ENCODE measurements at places on chromosomes 7 and 10.

DNA sequence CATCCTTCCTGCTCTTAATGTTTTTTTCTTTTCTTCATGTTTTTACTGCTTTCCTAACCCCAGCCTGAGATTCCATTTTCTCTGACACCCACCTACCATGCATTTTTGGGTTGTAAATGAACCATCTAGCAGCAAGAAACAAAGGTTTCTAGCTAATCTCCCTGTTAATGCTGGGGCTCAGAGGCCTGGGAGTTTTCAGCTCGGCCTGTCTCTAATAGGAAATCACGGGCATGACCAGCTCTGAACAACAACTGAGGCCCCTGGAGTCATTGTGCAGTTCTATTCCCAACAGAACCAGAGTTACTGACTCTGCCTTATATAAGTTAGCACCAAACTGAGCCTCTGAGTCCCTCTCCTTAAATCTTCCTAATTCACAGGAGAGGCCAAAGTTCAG lies 134.8 kb downstream of the CFAP58 start:
- DNase-seq = no peak

- no peak for DNase-seq
These were observed 4.2 kb downstream of the ITIH5 start for GRCh38 chr10:7662522-7662921.

- no peak for DNase-seq
These were observed 41.6 kb downstream of the BICC1 start for GRCh38 chr10:58554316-58554715.

DNA sequence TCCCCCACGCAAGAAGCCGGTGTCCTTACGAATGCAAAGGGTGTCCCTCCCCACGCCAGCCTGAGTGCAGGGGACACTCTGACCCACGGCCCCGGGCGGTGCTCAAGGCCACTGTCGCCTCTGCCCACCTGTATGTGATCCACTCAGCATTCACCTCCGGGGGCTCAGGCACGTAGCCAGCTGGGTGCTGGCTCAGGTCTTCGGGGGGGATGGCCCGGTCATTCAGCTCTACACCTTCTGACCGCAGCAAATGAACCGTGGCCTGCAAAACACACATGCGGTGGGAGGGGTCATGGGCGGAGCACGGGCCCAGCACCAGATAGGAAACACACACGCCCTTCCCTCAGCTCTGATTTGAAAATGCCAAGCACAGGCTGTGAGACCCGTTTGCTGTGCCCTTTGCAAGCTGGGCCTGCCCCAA lies 25.9 kb downstream of the CFAP46 start:
- DNase-seq = no peak

DNA sequence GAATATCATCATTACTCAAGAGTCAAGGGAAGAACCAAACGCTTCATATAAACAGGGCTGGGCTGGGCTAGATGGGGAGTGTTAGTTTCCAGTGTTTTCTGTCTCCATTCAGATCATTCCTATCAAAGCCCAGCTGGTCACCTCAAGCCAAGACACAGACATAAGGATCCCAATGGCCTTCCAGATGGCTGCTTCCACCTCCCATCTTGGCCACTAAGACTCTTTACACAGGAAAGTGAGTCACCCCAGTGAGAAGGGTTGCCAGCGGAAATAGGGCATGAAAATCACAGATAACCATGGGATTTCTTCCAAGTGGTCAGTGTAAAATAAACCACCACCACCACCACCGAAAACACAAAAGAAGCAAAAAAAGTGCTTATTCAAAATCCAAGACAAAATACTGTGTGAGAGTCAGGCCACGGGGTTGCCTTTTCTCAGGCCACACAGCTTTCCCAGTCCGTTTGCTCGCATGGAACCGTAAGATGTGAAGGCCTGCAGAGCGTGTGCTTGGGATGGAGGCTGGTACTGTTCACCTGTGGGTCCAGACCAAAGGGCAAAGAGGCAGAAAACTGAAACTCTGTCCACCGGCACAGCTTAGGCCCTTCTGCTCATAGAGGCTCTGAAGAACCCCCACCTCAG lies 5.6 kb downstream of the PRSS2 start:
- DNase-seq = no peak

- no peak for DNase-seq
These were observed 253.5 kb upstream of the LRGUK start for GRCh38 chr7:133873631-133874030.

DNA sequence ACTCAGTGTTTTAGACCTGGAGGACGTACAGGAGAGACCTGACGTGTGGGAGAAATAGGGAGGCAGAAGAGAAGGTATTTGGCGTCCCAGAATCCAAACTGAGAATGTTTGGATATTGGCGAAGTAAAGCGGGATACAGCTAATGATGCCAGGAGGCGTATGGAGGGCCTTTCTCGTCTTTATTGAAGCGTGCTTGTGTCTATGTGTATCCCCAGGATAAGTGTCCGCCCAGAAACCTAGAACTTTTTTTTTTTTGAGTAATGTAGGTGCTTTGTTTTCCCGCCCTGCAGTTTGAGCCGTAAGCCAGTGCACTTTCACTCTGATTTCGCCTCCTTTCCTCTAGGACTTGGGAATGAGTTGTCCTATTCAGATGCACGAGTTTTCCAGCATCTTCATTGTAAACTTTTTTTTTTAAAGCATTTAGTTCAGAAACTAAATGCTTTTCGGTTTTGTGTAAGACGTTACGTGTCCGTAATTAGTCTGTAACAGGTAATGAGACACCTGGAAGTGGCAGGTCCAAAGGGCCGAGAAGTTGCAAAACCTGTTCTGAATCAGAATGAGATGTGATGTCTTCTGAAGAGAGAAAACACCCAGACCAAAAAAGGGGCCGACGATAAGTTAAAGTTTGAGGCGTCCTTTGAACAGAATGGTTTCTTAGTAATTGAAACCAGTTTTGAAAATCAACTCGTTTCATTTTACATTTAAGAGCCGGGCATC lies 746 bp downstream of the ARL5B start:
- peak; percentile 8 for DNase-seq

DNA sequence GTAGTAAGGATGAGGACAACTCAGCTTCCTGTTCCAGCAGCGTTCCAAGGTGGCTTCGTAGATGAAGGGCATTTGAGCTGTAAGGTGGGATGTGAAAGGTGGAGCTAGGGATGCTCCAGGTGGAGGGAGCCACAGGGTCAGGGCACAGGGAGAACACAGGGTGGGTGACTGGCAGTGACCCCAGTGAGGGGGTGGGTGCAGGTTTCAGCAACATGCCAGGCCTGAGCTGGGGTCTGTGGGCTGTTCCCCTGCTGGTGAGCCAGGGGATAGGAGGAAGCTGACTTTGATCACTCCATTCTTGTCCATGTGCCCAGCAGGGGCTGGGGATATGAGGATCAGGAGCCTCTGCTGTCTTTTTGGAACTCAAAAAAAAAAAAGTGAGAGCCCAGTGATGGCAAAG lies 33.2 kb downstream of the CDH23 start:
- no peak for DNase-seq

GRCh38 chr7:139682136-139683013 lies 95.4 kb downstream of the HIPK2 start:
- DNase-seq = peak; percentile 58

DNA sequence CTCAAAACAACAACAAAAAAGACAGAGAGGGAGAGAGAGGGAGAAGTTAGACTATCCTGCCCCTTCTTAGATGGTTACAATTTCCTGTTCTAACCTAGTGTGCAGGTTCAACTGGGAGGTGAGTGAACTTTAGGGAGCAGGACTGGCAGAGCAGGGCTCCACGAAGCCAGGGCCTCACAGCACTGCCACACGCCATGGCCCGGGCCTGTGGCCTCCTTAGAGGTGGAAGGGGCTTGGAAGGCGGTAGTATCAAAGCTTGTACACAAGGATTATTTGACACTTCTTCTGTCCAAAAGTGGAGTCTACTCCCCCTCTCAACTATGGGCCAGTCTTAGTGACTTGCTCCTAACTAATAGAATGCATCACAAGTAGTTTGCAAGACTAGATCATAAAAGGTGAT lies 62.9 kb upstream of the TMEM72 start:
- no peak for DNase-seq

- DNase-seq = no peak
These were observed 2.5 kb downstream of the GIMAP7 start for GRCh38 chr7:150516956-150517745.

DNA sequence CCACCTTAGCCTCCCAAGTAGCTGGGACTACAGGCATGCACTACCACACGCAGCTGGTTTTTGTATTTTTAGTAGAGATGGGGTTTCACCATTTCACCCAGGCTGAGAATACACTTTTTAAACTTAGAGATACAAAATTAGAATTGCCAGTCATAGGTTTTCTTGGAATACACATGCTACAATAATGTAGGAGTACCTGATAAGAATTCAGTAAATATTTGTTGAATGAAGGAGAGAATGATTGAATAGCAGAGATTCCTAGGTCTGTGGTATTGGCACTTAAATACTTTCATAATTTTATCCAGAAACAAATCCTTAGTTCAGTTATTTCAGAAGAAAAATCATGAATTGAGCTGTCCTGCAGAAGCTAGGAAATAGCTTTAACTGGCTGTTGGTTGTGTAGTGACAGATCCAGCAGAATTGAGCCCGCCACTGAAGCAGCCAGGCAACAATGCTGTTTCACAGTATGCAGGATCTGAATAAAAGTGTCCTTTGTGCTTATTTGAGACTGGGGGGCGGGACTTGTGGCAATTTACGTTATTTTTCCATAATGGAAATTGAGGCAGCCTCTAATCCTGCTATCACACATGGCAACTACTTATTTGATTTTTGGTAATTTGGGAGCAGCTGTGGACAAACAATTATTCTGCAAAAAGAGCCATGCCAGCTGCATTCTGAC lies 31.5 kb downstream of the NRF1 start:
- no peak for DNase-seq

DNA sequence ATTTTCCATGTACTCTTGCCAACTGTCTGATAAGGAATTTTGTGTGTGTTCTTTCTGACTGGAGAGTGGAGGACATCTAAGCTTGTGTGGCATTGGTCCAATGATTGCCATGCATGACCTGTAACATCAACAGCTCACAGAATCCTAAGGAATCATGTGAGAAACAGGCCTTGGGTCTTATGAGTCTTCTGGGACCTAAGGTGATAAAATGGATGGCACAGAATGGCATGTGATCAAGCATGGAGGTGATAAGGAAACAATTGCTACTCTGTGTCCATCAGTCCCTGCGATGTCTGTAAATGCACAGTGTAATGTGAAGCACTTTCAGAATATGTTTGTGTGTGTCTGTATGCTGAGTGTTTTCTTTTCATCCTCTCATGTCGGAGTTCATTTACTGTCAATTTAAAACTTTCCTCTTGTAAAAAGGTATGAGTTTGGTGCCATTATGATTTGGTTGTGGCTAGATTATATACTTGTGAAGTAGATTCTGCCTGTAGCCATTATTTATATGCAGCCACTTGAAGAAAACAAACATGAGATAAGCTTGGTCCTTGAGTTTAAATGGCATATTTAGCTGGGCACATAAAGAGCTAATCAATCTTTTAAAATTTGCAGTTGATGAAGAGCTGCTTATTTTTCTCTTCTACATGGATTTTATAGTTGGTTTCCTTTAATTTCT lies 127.5 kb downstream of the VPS50 start:
- DNase-seq = no peak

- peak; percentile 13 for DNase-seq
These were observed 276.7 kb downstream of the PARD3 start for GRCh38 chr10:34538281-34538829.

DNA sequence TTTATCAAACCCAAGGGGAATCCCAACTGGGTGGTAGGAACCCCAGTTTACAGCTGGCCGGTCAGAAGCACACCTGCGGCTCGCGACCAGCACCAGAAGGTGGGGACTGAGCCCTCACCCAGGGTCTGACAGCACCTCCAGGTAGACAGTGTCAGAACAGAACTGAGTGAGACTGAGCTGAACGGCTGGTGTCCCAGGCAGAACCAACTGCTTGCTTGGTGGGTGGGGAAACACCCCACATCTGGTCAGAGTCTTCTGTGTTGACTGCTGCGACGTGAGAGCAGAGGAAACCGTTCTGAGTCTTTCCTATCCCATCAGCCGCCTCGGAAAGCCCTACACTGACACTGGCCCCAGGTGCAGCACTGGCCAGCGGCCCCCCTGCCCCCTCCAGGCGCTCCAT lies 160.7 kb downstream of the MAD1L1 start:
- no peak for DNase-seq

DNA sequence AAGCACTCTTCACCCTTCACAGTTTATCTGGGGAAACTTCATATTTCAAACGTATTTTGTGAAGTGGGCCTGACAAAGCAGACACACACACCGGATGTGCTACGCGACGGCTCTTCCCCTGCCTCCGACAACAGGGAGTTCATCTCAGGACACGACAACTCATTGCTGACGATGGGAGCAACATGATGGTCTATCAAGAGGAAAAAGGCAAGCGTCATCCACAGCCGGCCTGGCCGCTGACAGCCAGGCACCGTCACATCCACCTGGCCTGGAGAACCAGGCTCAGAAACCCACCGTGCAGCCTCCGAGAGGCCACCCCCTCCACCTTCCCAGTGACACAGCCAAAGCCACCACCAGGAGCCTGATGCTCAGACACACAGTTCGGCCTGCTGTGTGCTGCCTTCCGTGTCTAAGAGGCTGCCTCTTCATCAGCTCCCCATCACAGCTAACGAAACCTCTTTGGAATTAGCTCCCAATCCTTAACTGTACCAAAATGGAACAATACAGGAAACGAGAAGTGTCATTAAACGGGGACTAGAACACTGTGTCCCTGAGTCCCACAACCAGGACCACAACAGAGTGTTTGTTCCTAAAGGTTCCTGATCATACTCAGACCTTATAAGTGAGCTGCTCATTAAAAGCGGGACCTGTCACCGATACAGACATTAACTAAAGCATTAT lies 76.7 kb downstream of the SFMBT2 start:
- no peak for DNase-seq

DNA sequence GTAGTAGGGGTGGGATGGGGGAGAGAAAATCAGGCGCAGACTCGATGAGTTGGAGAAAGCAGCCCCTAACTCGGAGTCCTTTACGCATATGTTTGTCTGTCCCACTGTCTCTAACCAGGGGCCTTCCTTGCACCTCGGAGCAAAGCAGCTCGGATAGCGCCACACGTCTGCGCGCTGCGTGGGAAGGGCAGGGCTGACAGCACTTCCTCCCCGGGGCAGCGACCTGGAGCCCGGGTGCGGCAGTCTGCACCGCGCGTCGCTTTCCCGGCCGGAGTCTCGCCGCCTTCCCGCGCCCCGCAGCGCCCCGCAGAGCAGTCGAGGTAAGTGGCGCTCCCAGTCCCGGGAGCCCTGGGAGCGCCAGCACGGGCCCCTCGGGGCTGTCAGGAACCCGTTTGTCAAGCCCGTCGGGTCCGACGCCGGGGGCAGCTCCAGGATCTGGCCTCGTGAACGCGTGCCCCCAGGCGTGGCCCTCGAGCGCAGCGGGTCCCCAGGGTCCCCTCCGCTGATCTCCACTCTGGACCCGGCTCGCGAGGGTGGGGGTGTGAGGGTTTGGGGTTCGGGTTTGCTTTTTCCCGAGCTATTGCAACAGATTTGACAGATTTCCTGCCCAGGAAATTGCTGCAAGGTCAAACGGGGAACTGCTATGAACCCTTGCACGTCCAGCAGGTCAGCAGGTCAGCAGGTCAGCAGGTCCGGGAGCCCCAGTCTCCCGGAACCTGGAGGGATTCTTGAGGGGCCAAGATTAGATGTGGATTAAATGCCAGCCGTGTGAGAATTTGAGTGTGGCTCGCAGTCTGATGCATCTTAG lies 597 bp downstream of the APBB1IP start:
- DNase-seq = no peak

- DNase-seq = no peak
These were observed 32.3 kb downstream of the MCM10 start for GRCh38 chr10:13193637-13194036.

GRCh38 chr10:20494474-20494873 lies 402.6 kb downstream of the NEBL start:
- DNase-seq = no peak
